ENCODE measurements at places on chromosomes 2 and 18.

DNA sequence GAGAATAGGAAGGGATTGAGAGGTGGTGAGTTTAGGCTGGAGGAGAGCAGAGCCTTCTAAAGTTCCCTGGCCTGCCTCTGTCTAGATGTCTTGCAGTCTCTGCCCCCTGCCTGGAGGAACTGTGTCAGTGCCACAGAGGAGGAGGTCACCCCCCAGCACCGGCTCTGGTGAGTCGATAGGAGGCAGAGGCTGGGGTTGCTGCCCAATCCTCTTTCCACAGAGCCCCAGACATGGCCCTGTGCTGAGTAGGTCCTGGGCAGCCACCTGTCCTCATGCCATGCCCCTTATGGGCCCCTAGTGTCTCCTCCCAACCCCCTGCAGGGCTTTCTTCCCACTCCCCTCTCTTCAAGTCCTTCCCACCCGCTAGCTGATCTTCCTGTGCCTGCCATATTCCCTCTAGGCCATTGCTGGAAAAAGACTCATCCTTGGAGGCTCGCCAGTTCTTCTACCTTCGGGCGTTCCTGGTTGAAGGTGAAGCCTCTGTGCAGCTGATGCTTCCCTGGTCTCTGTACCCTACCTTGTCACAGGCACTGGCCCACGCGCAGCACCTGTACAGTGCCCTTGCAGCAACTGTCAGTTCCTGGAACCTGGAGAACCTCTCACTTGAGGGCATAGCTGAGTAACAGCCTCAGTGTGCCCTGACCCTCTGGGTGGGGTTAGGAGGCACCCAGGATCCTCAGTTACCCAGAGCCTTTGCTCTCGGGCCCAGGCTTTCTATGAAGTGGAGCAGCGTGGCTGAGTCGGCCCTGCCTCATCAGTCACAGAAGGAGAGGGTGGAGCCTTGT is 13.2 kb upstream of the SLC4A3 start:
- DNase-seq: no peak

DNA sequence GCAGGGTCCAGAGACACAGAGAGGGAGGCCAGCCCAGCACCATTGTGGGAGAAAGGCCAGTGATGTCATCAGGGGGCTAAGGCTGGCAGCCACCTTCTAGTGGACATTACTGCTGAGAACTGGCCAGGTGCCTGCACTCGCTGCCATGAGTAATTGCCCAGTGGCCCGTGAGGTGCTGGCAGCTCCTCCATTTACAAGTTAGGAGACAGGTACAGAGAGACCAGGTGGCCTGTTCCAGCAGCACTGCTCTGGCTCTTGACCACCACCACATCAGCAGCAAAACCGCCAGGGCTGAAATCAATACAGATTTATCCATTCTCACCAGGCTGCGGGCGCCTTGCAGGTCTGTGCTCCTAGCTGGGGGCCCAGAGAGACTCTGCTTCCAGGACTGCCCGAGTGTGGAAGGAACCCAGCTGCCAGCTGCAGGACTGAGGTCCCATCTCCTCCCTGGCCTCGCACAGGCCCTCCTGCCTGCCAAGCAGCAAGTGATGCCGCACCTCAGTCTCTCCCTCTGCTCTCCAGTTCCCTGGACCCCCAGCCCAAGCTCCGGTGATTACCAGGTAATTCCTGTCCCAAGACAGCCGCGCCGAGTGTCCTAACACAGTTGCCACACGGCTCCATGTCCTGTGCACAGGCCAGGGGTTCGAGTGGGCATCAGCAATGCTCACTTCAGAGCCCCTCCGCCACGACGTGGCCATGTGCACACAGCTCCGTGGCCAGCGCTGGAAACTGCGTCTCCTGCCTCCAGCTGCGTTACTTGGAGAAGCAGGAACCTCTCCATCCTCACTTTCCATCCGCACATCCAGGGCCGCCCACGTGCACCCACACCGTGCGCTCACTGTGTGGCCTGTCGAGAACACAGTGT is 101.0 kb upstream of the CTDP1 start:
- no peak for DNase-seq

GRCh38 chr2:224165901-224166319 is 126.8 kb upstream of the SERPINE2 start:
- DNase-seq: no peak

GRCh38 chr2:4354164-4354563 is 650.8 kb downstream of the DCDC2C start:
- DNase-seq: no peak

GRCh38 chr18:6362559-6363129 is 52.1 kb downstream of the L3MBTL4 start:
- DNase-seq: no peak

- no peak for DNase-seq
These were observed 11.6 kb downstream of the ZEB2 start for GRCh38 chr2:144508172-144508851.

GRCh38 chr2:86253424-86253823 is 54.2 kb downstream of the MRPL35 start:
- no peak for DNase-seq

DNA sequence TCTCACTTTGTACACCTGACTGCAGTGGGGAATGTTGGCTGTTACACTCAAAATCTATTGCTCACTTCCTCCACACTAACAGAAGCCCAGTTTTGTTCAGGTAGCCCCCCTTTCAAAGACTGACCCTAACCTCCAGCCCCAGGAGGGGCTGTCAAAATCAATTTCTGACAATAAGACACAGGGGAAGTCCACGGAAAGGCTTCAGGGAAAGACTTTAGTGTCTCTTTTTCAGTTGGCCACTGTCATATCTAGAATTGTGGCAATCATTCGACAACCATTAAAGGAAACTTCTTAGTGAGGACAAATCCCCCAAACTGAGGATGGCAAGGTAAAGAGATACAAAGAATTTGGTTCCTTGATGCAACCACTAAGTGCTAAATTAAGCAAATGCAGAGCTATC is 59.0 kb downstream of the BARD1 start:
- DNase-seq: no peak

Measured in 8988T (cell line).